ENCODE measurements at places on chromosomes 3 and 15.

GRCh38 chr3:197014942-197015575 lies 14.6 kb downstream of the MELTF start:
- no peak for DNase-seq

- no peak for DNase-seq
Observed at GRCh38 chr15:90174140-90174875, 26.8 kb upstream of the SEMA4B start.

- no peak for DNase-seq
Observed at GRCh38 chr15:77564938-77565337, 67.8 kb downstream of the LINGO1 start.

- DNase-seq = no peak
Observed at GRCh38 chr3:42700366-42701288, 2.0 kb downstream of the HHATL start.

GRCh38 chr15:88479169-88479568 lies 11.7 kb downstream of the MRPS11 start:
- DNase-seq = no peak
